Ovary (tissue), 10 donors: ENCODE measurements at places on chromosomes 16 and 17.

- no peak for DNase-seq
Measured at GRCh38 chr16:82050909-82051357, 15.9 kb downstream of the HSD17B2 start.

DNA sequence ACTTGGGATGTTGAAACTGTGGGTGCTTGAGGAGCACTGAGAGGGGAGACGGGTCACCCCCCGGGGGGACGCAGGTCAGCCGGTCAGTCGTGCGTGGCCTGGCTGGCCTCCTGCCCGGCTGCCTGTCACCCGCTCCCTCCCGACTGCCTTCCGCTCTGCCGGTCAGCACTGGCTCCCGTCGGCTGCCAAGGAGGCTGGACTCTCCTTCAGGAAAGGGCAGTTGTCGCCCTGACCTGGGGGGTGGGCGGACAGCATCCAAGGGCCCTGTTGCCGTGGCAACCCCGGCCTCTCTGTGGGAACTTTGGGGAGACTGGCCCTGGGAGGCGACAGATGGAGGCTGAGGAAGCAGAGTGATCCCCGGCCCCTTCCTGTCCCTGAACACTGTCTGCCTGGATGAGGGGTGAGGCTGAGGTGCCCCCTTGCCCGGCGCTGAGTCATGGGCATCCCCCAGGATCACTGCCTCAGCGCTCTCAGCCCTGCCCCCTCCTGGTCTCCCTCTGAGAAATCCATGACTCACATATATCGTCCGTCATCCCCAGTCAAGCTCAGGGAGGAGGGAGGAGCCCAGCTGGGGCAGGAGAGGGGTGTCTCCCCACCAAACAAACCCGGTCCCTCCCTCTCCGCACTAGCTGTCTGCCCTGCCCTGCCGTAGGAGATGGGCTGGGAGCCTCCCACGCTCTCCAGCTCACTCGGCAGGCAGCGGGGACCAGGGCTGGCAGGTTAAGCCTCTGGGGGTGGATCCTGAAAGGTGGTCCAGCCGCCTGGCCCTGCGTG lies at the start of gene ADGRG1:
Gene ADGRG1 (plus strand): TSS at position 623 of the 774 bp plus-strand sequence. CDS start 21,658 bp downstream, outside the sequence.
- peak; percentile 59 for DNase-seq

GRCh38 chr17:80991645-80992076 lies at the start of gene CHMP6:
TSS of gene CHMP6 (plus strand) at chr17:80991841. CDS start at chr17:80991919, 78 bp downstream.
- DNase-seq = peak; percentile 71

- DNase-seq = no peak
Measured at GRCh38 chr17:41413353-41413957, 10.9 kb downstream of the KRT37 start.

DNA sequence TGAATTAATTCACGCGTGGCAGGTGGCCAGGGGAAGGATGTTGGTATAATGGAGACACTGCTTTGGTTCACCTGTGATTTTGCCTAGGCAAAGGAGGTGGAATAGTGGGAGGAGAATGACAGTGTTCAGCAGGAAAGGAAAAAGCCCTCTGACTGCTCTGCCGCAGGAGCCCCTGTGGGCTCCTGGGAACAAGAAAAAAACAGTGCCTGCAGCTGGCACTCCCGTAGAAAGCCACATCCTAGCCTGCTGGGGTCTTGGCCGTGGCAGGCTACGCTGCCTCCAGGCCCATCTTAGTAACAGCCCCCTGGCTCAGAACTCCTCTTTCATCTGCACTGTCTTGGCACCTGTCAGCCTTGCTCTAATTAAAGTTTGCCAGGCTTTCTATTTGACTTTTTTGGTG lies 20.6 kb downstream of the ADORA2B start:
- no peak for DNase-seq

GRCh38 chr17:81906476-81907218 lies 4.6 kb downstream of the PCYT2 start:
- DNase-seq = no peak

DNA sequence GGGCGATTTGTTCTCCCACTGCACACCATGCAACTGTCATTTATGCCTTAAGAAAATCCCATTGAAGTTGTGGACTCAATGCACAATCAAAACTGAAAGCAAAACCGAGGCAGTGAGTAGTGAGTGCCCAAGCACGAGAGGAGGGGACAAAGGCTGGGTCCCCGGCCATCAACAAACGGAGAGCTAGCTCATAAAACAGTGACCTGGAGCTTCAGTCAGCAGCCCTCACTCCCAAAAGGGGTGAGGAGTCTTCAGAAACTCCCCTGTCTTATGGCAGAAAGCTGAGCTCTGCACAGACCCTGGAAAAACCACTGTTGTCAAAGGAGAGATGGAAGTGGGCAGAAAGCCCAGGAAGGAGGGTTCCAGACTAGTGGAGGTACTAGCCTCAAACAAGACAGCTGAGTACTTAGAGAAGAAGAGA lies 96.9 kb downstream of the ADCY9 start:
- no peak for DNase-seq
